ENCODE measurements at places on chromosomes 3 and 15.

- no peak for DNase-seq
Measured at GRCh38 chr3:173529062-173529711, 131.6 kb downstream of the NLGN1 start.

DNA sequence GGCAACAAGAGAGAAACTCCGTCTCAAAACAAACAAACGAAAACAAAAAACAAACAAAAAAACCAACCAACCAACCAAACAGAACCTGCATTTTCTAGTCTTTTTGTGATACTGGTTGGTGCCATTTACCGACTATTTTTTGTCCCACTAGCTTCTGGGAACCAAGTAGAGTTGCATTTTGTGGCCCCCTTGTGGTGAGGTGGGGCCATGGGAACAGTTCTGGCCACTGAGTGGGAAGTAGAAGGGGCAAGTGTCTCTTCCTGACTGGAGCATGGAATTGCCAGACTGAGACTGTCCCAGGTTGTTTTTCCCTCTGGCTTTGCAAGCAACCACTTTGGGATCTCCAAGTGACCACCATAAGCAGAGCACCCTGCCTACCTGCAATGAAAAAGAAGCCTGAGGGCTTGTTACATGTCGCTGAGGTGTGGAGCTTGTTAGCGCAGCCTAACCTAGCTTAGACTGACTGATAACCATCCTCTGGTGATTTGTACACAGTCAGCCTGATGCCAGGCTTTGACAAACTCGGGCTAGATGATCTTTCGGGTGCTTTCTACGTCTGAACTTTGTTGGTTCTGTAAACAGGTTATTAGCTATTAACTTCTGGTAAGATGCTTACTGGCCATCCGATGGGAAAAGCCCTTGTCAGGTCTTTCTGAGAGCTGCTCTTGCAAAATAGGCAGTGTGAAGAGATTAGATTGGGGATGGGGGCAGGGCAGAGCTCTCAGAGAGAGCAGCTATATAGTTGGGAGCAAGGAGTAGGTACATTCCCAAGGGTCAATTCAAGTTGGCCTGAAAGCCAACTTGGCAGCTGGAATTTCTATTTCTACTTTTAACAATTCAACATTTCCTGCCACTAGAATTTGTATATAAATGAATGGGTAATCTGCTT is 172.2 kb downstream of the SSR3 start:
- DNase-seq: no peak

DNA sequence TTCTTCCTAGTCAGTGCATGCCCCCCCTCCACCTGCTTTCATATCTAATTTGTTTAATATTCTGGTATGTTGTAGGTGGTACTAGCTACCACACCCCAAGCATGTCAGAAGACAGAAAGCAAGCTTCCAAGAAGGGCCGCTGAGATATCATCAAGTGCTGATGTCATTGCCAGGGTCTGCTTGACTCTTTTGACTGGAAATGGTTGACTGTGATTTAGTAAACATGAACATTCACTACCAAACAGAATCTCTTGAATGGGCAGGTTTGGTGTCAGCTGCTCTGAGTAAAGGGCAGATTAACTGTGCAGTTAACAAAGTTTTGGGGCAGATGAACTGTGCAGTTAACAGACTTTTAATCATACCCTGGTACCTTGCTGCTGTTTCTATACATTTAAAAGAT is 244.2 kb upstream of the SATB1 start:
- DNase-seq: no peak

- DNase-seq: peak; percentile 44
Measured at GRCh38 chr3:73624017-73624820, 522 bp downstream of the PDZRN3 start.

GRCh38 chr15:38062696-38063095 is 128.3 kb downstream of the TMCO5A start:
- no peak for DNase-seq

DNA sequence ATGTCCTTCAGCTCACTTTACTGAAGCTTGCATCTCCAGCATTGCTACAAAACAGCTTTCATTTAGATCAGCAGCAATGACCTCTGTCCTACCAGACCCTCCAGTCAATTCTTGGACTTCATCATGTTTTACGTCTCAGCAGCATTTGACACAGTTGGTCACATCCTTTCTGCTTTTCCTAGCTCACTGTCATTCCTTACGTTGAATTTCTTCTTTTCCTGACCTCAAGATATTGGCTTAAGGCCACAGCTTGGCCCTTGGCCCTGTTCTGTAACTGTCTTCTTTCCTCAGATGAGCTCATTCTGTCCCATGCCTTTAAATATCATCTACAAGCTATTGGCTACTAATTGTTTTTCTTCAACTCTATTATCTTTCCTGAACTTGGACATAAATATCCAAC is 576.2 kb upstream of the KCNMB2 start:
- DNase-seq: no peak

- no peak for DNase-seq
Measured at GRCh38 chr3:126798521-126798920, 94.5 kb downstream of the CHCHD6 start.
